Central memory CD8-positive, alpha-beta T cell (primary cell): ENCODE measurements at places on chromosomes 13 and 19.

DNA sequence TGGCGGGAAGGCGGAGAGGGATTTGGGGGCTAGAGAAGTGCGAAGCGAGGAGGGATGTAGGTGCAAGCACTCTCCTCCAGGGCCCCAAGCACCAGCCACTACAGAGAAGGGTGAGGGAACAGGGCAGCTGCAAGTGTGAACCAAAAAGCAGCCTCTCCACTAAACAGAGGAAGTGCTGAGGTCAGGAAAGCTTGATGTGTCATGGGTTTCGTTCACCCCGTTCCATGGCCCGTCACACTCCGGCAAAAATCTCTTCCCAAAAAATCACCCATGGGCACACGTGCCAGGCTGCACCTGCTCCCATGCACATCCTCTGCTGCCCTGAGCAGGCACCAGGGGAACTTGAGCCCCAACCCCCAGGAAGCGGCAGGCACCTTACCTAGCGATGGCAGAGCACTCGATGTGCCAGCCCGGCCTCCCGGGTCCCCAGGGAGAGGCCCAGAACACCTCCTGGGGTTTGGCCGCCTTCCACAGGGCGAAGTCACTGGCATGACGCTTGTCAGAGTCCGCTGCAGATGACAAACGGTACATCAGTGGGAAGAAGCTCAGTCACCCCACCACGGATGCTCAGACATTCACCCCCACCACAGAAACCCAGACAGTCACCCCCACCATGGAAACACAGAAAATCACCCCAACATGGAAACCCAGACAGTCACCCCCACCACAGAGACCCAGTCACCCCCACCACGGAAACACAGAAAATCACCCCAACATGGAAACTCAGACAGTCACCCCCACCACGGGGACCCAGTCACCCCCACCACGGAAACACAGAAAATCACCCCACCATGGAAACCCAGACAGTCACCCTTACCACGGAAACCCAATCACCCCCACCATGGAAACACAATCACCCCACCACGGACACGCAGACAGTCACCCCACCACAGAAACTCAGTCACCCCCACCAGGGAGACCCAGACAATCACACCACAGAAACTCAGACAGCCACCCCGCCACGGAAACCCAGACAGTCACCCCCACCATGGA, 29.0 kb downstream of the CARS2 start:
- no peak for DNase-seq

- no peak for DNase-seq
Observed at GRCh38 chr19:7637374-7638256, 705 bp downstream of the STXBP2 start.

DNA sequence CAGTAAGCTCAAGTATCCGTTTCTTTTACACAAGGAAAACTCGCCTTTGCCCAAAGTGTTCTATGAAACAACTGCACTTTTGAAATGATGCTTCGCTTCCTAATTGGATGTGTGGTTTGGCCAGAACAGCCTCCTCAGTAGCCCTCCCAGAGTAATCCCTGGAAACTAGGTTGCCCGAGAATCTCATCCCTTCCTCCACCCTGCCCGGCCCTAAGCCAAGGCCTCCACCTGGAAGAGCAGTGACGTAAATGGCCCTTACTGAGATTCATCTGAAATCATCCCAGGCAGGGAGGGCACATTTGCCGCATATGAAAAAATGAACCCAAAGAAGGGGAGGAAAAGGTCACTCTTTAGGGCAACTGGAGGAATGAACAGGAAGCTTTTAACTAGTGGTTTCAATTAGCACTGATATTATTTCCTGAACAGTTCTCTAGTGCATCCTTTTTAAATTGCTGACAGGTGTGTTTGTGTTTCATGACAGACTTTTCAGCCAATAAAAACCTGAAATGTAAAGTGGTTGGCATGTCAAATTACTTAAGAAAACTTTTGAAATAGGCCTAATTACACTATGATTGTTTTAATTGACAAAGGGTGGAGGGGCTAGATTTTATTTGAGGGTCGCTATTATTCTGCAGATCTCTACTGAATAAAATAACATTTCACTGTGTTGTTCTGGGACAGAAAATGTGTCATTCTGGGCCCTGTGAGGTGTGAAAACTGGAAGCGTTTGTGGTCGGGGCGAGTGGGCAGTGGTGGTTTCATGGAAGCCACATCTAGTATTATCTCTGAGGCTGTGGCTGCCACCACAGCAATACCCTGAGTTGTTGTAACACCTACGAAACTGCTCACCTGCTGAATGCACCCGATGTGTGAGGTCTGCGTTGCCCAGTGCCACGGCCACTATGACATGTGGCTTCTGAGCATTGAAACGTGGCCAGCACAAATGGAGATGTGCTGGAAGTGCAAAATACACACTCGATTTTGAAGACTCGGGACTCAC, 112.1 kb downstream of the ZIC5 start:
- no peak for DNase-seq

DNA sequence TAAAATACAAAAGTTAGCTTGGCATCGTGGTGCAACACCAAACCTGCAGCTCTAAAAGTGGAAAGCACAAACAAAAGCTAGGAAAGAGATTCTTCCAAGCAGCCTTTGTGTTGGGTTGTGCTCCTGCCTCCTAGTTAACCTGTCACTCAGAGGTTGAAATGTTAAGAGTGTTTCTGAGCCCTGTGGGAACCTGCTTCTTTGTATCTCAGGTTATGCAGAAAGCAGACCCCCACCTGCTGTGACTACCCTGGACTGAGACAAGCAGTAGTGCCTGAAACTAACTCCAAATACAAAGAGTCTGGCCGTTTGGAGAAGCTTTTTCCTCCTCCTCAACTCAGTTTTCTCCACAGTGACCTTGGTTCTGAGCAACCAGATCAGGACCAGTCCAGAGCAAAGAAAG, 158.4 kb upstream of the CSNK1A1L start:
- DNase-seq: no peak

GRCh38 chr13:73162912-73163911, 104.4 kb downstream of the KLF5 start:
- no peak for DNase-seq

DNA sequence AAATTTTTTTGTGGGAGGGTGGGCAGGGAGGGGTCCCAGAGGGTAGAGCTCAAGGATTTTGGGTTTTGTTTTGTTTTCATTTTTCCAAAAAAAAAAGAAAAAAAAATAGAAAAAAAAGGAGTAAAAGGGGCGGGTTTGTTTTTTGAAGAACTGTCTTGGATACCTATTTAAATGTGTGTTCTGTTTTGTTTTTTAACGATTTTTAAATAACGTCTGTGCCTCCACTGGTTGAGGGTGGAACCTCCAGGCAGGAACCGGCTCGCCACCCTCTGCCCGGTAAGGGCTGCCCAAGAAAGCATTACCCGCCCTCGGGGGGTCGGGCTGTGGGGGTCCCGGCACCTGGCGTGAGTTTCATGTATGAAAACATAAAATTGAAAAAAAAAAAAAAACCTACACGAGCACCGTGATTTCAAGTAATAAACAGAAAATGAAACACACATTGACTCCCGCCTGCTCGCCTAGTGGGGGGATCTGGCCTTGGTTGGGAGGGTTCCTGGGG, 10.4 kb downstream of the MIDN start:
- DNase-seq: no peak

DNA sequence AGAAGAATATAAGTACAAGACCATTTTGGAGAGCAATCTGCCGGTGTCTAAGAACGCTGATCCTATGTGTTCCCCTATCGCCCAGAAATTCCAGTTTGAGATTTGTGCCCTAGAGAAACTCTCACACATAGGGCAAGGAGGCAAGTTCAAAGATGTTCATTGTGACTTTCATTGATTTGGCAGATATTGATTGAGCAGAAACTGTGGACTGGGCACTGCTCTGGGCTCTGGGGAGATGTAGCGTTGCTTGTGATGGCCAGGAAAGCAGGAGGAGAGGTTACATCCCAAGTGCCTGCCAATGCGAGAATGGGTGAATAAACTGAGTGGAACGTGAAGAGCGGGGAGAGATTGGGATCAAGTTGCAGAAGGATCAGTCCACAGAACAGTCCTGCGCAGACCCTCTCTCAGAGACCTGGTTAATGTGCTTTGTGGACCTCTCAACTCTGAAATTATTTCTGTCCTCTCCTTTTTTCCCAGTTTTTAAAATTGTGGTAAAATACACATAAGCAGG, 123.9 kb upstream of the PEG3 start:
- no peak for DNase-seq

DNA sequence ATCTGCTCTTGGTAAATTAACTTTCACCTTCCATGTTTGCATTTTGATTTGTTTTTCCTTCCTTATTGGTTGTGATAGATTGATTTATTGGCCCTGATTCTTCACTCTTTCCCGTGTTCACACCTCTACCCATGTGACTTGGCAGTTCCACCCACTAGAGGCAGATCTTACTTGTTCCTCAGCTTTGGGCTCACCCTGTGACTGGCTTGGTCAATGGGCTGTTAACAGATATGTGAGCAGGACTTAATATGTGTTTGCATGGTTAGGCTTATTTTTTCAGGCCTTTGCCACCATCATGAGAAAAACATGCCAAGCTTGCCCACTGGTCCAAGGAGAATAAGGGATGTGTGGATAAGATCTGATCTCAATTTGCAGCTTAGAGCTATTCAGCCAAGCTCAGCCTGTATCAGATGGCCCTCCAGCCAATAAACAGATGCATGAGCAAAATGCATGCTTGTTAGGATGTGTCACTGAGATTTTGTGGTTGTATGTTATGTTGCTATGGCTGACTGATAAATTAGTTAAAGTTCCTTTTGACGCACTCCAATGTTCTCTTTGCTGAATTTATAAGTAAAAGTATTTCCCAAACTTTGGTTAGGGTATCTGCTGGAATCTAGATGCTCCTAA, 48.0 kb downstream of the RGCC start:
- no peak for DNase-seq
